ENCODE measurements at places on chromosomes 11 and 22.
A peak's percentile ranks its signal among the peaks of the same experiment; 100 is the strongest.

GRCh38 chr11:61028135-61028729 lies 56.8 kb downstream of the CD6 start:
- peak; percentile 61 for DNase-seq

- no peak for DNase-seq
These were observed 20.8 kb upstream of the PEX26 start for GRCh38 chr22:18056807-18057474.

DNA sequence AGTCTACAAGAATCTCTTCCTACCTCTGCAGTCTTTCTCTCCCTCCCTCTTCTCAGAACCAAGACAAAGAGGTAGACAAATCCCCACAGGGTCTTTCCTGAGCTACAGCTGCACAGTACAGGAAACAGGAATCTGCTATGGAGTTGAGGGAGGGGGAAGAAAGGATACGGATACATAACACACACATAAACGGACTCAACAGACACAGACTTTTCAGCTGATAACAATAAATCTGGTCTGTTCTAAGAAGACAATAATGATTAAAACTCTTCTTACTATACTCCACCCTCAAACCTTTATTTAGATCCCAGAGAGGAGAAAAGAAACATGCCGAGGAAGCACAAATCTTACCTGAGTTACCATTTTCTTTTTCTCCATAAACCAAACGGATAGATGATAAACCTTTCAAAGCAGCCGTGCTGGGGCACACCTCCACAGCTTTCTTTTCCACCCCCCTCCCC lies 122.2 kb downstream of the APOL5 start:
- no peak for DNase-seq

DNA sequence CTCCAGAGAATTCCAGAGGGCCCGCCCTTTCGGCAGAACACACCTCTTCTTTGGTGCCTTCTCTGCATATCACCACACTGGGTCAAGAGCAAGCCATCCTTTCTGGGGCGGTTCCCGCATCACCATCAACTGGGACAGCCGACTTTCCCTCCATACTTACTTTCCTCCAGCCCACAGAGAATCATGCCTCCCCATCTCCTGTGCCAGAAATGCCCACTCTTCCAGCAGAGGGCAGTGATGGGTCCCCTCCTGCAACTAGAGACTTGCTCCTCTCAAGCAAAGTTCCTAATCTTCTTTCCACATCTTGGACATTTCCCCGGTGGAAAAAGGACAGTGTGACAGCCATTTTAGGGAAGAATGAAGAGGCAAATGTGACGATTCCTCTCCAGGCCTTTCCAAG lies 157.7 kb downstream of the C11orf91 start:
- DNase-seq: peak; percentile 12

GRCh38 chr11:5307256-5308019 lies 5.7 kb upstream of the OR51B4 start:
- DNase-seq: no peak

DNA sequence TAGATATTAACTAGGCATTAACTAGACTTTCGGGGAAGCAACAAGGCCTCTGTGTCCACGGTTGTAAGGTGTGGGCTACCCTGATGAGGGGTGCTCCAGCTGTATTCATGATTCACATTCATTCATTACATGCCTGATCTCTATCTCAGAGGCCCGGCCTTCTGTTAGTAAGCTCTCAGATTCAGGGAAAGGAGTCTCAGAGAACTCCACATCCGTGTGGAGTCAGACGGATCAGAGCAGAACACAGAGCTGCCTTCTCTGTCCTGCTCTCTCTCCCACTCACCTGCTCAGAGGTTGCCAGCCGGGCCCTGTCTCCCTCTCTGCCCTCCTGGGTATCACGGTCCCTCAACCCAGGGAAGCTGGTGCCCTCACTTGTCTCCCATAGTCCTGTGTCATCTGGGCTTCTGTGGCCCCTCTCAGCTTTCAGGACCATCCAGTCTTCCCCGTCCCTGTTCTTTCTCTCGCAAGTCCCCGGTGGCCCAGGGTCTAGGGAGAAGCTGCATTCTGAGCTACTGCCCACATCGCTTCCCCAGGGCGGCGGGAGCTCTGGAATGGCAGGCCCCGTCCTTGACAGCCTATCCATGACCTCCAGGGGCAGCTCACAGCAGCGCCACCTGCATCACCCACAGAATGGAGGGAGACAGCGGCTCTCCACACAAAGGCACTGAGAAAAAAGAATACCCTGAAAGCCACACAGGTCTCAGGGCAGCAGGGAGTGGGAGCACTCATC lies 4.3 kb downstream of the TP53AIP1 start:
- no peak for DNase-seq

GRCh38 chr11:116037861-116038260 lies 533.6 kb upstream of the CADM1 start:
- no peak for DNase-seq

- no peak for DNase-seq
These were observed 1.4 kb upstream of the NEFH start for GRCh38 chr22:29478326-29479276.

- DNase-seq: no peak
These were observed 44.2 kb upstream of the LINC01488 start for GRCh38 chr11:69437001-69437875.

DNA sequence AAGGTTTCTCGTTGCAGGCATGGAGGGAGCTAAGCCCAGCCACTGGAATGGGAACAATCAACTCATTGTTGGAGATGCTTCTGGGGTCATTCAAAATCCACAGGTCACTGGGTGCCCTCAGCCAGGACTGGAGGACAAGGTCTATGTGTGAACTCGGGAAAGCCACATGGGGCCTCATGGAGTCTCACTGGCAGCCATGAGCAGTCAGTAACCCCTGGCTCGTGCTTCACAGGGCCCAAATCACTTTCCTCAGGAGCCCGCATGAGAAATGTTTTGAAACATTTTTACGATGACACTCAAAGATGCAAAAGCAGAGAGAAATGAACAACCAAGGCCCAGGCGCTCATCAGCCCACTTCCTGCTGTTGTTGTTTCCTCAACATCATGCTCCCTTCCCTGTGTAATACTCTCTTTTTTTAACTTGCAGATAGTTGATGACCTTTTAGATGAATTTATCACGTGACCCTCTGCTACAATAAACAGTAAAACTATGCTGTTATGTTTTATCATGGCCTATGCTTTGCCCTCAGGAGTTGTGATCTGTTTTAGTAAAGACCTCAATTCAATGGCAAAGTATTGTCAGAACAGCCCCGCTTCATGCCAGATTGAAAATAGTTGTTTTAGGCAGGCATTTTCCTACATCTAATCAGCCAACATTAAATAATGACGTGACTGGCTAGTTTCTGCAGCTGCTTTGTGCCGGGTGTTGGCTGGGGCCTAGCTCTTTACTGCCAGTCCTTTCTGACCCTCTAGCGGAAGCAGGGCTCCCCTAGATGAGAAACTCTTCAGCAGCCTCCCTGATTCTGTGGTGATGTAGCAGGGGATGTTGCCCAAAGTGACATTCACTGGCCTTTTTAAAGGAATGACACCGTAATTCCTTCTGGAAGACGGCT lies 39.7 kb downstream of the ADAMTS15 start:
- no peak for DNase-seq

GRCh38 chr22:19961201-19961580 lies 19.6 kb upstream of the TXNRD2 start:
- no peak for DNase-seq

DNA sequence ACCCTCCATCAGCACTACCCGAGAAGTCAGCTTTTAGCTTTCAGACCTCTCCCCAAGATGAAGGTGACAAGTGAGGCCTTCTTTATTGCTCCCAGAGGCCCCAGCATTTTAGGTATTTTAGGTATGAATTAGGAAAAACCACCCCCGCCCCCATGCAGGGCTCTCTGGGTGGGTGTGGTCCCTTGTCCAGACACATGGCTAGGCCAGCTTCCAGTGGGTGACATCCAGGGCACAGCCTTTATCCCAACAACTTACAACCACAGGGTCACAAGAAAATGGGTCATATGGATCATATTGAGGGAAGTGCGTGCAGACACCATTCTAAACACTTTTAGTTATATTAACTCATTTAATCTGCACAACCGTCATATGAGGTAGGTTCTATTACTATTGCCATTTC lies 42.1 kb downstream of the RIBC2 start:
- DNase-seq: no peak

- DNase-seq: no peak
These were observed 35.9 kb downstream of the RPL3 start for GRCh38 chr22:39283322-39284141.

- DNase-seq: no peak
These were observed 13.8 kb downstream of the SDHD start for GRCh38 chr11:112100462-112100861.

DNA sequence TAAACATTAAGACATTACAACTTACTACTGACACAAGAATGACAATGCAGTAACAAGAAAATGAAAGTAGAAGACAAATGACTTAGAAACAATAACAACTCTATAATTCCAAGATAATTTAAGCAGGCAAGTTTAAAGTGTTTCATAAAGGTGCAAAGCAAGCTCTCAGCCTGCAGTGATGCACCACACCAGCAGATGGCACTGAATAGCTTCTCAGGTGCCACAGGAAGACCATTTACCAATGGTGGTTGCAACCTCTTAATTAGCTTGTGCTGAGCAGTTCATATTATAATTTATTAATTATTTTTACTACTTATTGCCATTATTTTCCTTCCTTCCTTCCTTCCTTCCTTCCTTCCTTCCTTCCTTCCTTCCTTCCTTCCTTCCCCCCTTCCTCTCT lies 60.6 kb downstream of the NXPE2 start:
- peak; percentile 29 for DNase-seq

- DNase-seq: no peak
These were observed 921 bp upstream of the BCL2L13 start for GRCh38 chr22:17637490-17638181.

GRCh38 chr11:55357560-55358184 lies 10.1 kb upstream of the OR4A15 start:
- no peak for DNase-seq

DNA sequence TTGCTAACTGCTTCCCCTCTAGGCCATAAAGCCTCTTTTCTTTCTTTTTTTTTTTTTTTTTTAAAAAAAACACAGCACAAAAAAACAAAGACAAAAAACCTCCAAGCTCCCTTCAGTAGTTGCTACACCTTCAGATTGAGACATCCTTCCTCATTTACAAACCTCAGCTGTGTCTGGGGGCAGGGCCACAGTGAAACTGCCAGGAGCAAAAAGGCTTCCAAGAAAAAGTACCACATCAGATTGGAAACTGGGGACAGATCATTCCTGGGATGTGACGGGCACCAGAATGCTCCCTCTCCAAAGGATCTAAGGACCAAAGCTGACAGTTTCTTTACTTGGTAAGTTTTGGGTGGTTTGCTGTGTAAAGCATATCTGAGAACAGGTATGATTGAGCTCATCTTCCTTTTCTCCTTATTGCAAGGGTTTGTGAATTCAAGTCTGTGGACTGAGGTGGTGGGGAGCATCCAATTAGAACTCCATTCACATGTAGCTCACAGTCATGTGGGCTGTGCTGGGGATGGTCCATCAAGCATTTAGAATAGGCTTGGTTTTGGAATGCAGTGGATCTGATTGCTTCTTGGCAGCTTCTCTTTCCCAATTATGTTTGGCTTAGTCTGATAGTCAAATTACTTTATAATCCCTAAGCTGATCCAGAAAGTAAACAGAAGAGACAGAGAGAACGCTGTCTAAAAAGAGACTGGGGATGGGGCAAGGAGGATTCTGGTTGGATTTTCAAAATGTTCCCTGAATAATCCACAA lies 705 bp downstream of the BBOX1 start:
- DNase-seq: no peak

DNA sequence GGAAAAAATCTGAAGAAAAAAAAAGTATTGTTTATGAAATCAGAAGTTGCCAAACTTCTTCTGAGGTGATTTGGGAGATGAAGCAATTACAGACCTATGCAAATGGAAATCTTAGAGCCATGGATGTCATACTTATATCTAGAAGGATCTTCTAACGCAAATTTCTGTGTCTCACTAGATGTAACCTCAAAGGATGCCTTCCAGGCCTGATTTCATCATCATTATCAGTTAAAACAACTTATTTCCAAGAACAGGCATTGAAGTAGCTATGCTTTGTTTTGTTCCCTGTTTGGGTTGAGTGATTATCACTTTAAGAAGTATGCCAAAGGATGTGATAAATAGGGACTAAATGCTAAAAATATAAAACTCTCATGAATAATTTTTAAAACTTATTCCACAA lies 43.9 kb upstream of the ANGPTL5 start:
- DNase-seq: no peak

GRCh38 chr22:44325718-44326490 lies 13.2 kb upstream of the SHISAL1 start:
- no peak for DNase-seq

- DNase-seq: no peak
These were observed 1.3 kb downstream of the HARBI1 start for GRCh38 chr11:46615756-46616155.

DNA sequence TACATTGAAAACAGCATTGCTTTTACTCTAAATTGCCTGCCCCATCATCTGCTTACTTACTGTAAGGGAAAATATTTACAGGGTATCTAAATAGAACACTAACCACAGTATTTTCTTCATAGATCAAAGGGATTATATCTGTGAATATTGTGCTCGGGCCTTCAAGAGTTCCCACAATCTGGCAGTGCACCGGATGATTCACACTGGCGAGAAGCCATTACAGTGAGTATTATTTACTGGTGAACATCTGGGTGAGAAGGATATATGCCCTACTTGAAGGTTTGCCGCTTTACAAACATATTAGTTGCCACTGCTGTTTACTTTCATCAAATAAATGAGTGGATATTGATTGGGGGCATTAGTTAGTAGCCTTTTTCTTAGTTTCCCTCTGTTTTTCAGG lies 5.9 kb upstream of the CNTF start:
- no peak for DNase-seq

- no peak for DNase-seq
These were observed 22.5 kb downstream of the PPP2R1B start for GRCh38 chr11:111743700-111744099.

- DNase-seq: no peak
These were observed 10.0 kb upstream of the NFRKB start for GRCh38 chr11:129905402-129905801.

GRCh38 chr11:1867381-1867780 lies 14.5 kb downstream of the LSP1 start:
- DNase-seq: no peak

DNA sequence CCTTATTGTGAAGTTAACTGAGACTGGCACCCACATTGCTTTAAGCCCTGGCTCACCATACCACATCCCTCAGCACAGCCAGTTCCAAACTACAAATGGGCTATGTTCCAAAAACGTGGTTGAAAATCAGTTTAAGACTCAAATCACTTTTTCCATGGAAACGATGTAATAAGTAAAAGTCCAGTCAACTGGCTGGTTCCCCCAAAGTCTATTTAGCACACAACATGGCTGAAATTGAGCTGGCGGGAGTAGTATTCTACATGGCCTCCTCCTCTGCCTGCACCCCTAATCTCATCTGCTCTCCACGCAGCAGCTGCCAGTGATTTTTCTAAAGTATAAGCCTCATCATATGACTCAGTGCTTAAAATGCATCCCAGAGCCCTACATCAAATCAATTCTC lies 40.9 kb upstream of the BIRC3 start:
- no peak for DNase-seq
